ENCODE measurements at places on chromosomes 4 and X.

- DNase-seq, result no peak
Measured at GRCh38 chrX:121496966-121497365, 449.6 kb downstream of the GLUD2 start.

- no peak for DNase-seq
Measured at GRCh38 chr4:1850276-1850675, 5.7 kb downstream of the LETM1 start.

DNA sequence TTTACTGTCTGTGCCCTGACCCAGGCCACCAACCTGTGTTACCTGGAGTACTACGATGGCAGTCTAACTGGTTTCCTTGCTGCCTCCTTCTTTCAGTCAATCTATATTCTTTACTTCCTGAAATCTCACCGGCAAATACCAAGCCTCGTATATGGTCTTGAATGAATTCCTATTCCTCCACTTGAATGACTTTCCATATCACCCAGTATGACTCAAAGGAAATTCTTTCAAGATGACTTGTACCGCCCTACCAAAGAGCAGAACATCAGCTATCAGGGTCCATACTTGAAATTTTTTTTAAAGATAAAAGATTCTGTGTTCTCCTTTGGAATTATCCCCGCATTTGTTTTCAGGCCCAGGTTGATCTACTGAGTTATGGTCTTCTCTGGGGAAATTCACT is 378.0 kb downstream of the AFF2 start:
- no peak for DNase-seq

DNA sequence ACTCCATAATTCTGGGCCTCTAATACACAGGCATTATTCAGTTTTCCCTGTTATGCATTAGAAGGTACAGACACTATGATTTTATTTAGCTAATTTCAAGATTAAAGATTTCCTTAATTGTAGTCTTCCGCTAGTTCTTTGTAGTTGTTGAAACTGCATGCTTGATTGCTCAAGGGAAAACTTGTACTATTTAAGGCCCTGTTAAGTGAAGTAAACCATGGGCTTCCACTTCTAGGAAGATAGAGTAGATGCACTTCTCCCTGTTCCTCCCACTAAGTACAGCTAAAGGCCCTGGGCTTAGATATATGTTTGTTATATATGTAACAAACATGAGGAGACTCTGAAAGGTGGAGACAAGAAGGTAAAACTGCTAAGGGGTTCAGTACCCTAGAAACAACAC is 215.8 kb upstream of the LEF1 start:
- no peak for DNase-seq

- no peak for DNase-seq
Measured at GRCh38 chr4:120056246-120056645, 10.4 kb downstream of the MAD2L1 start.

DNA sequence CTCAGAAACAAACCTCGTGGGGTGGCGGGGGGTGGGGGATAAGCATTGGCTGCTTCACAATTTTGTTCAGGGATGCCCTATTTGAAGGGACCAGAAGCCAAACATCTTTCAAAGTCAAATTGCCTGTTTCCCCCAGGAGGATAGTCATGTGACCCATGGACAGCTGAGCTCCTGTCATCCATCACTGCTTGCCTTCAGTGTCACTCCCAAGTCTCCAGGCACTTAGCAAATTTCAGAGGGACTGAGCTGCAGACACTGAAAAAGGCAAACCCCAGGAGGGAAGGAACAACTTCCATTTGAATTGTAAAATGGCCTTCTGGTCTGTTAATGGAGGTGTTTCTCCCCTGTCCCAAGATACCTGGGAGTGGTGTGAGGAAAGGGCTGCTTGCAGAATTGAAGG is 73.4 kb downstream of the FRMPD3 start:
- DNase-seq, result no peak

- no peak for DNase-seq
Measured at GRCh38 chrX:99371976-99372595, 1038.0 kb downstream of the PCDH19 start.

DNA sequence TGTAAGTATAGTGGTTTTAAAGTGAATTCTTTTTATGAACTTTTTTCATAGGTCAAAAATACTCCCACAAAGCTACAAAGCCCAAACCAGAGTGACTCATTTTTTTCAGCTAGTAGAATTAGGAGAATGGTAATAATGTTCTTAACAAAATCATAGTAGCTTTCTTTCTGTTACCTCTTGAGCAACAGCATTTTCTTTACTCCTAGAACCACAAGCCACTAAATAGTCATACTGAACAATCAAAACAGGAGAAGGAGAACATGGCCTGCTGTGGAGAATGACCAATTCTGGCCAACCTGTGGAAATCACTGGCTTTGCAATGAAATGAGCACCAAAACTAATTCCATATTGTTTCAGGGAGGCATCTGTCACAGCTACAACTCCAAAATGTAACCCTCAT is 112.9 kb downstream of the AMMECR1 start:
- DNase-seq, result no peak

DNA sequence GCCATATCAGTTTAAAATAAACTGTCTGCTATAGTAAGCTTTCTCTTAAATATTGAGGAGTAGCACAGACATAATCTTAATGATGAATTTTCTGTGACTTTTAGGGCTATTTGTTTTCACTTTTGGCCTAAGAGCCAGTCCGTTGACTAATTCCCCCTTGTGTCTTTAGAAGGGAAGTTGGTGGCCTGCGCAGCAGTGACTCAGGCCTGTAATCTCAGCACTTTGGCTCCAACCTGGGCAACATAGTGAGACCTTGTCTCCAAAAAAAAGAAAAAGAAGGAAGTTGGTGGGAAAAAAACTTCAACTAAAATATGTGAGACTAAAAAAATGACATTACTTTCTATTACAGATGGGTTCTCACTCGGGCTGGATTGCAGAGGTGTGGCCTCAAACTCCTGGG is 3.4 kb downstream of the NCAPG start:
- DNase-seq, result no peak

GRCh38 chr4:25861951-25862410 is 807 bp downstream of the SEL1L3 start:
- DNase-seq, result no peak

- no peak for DNase-seq
Measured at GRCh38 chrX:69988955-69989394, 60.8 kb downstream of the AWAT2 start.

GRCh38 chr4:81651243-81651899 is 179.7 kb upstream of the RASGEF1B start:
- DNase-seq, result no peak

- DNase-seq, result no peak
Measured at GRCh38 chr4:17492058-17492741, 19.7 kb downstream of the QDPR start.

DNA sequence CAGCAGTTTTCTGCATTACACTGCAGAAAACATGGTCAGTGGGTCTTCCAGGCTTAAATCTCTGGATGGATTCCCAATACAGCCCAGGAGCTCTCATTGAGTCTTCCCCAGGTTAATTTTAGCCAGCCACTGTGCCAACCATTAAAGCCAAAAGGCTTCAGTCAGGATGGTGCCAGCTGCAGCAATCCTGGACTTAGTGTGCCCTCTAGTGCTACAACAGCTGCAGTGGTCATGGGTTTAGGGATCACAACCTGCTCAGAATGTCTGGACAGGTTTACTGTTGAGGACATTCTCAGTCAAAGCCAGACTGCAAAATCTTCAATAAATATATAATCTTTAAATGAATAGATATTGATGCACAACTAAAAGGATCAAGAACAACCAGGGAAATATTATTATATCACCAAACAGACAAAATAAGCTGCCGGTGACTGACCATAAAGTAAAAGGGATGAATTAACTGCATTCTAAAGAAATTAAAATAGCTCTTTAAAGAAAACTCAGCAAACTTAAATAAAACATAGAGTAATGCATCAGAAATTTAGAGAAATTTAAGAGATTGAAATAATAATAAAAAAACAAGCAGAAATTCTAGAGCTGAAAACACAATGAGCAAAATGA is 639.9 kb downstream of the SPOCK3 start:
- no peak for DNase-seq

- DNase-seq, result peak; percentile 47
Measured at GRCh38 chr4:74308215-74308614, at the start of gene EPGN. Gene EPGN (plus strand): TSS chr4:74308470. CDS start chr4:74308534, 64 bp downstream.

GRCh38 chrX:54208531-54208930 is 25.5 kb upstream of the FAM120C start:
- no peak for DNase-seq

DNA sequence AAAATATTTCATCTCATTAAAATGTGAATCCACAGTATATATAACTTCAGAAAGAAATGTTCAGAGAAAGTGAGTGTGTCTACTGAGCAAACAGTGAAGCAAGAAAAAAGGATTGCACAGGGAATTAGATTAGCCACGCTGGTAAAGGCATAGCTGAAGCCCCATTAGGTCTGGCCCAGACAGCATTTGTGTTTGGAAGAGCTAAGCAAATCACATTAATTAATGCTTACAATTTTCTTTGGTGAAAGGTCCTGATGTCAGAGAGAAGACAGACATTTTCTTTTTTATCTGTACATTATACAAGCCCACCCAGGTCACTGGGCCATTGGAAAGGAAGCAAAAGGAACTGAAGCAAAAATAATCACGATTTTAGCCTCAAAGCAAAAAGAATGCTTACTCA is 354.6 kb downstream of the GRID2 start:
- DNase-seq, result no peak

DNA sequence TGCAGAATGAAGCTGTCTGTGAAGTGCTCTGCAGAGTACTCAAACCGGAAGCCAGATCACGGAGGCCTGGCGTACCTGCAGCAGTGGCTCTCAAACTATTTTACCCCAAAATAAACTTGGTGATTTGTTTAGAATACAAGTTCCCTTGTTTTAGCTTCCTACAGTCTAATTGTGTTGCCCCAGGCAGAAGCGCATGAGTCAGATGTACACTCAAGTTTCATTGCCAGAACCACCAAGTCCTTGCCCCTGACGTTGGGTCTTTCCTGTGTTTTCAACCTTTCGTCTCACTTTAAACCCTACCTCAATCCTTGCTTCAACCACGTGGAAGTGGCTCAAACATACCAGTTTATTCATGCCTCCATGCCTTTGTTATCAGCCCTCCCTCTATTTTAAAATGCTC is 66.2 kb upstream of the SLC7A11 start:
- DNase-seq, result no peak

- no peak for DNase-seq
Measured at GRCh38 chrX:46325312-46325877, 219.8 kb downstream of the ZNF674 start.

DNA sequence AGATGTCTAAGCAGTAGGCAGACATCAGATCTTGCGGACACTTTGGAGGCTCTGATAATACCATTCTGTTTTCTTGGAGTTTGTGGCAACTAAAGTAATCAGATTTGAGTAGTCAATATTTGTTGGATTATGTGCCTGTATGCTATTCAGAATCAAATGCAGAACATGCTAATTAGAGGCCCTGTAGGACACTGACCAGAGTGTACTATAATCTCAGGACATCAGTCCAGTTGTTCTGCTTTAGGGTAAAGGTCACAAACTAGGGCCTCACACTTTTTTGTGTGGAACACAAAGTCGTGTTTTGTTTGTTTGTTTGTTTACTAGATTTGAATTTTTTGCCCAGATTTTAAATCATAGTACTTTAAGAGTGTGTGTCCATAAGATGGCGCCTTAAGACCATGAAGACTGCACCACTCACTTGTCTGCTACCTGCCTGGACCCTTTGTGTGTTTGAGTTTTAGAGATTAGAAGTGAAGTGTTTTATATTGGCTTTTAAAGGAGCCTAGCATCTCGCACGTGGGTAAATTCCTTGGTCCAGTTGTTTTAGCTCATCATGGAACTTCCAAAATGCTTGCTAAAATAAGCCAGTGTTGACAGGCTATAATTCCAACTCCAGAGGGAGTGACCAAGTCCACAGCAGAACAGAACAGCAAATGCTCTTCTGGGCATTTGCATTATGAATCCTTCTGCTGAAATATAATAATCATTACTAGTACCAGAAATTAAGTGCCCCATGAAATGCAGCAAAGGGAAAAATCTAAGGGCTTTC is 34.7 kb downstream of the IL13RA1 start:
- no peak for DNase-seq

DNA sequence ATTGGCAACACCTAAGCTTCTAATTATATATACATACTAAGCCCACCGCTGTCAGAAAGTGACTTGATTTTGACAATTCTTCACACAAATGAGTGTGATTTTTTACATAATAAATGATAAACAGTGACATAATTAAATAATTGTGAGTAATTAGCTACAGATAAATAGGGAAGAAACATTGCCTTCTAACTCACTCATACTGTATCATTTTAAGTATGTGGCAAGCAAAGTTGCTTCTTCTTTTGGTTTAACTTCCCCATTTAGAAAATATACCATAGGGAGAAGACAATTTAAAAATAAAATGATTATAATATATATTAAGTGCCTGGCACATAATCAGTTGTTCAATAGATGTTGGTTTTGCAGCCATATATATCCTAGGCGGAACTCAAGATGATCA is 644.2 kb downstream of the FSTL5 start:
- DNase-seq, result no peak

DNA sequence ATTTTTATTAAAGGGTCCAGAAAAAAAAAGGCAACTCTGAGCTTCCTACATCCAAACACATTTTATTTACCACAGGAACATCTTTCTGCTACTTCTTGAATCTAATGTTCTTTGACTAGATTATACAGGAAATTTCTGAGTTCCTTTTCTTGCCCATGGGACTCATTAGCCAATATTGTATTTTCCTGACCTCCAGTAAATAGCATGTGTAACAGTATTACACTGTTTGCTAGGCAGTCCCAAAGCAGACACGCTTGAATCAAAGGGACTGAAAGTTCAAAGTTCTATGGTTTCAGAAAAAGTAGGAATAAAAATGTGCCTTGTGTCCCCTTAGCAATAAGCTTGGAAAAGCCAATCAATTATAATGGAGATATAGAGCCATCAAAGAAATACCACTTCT is 57.4 kb downstream of the MOSPD2 start:
- DNase-seq, result no peak

GRCh38 chr4:244471-244870 is 60.8 kb downstream of the ZNF732 start:
- DNase-seq, result peak; percentile 51

DNA sequence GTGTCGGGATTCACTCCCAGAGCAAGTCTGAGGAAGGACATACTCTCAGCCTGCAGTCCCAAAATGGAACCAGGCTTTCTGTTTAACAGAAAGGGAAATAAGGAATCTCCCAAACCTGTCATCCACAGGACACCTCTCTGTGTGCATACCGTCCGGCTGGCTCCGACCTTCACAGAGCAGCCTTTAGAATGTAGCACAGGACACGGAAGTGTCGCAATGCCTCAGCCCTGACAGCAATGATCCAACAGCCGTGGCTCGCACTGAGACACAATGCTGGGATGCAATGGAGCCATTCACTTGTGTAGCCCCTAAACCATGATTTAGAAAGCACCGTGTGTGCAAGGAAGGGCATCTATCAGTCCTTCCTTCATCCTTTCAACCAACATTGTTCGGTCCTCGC is 15.5 kb upstream of the HELT start:
- DNase-seq, result no peak

DNA sequence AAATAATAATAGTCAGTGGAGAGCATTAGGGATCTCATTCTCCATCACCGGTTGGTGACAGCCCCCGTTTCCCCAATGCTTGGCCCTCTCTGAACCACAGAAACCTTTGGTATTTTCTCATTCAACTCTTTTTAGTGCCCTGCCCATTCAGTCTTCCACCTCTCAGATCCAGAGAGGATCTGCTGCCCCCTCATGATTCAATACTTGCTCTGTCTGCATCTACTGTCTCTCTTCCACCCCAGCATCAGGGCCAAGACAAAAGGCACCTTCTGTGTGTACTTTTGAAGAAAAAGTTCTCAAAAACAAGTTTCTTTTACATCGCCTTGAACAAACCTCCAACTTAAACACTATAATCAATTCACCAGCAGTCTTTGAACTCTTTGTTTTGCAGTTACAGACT is 19.3 kb downstream of the CLTRN start:
- no peak for DNase-seq

Data from naive thymus-derived CD4-positive, alpha-beta T cell (primary cell).